ENCODE measurements at places on chromosomes 2 and 18.

DNA sequence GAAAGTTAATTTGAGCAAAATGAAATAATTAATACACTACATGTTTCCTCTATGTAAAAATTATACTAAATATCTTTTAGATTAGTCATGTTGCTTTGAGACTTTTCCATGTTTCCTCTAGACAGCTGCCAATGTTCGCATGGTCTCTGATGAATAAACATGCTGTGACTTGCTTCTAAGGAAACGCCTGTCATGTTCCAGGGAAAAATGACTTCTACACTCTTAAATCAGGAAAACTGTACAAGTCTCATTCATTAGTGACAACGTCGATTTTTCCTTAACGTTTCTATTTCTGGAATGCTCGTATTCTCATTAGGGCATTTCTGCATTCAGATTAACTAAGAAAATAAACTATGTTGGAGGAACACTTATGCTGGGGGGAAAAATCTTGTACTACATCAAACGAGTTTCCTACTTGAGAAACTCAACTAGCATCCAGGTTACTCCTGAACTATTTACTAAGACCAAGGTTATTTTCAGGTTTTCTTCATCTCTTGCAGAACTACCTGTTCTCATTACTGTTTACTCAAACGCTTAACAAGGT is 1.6 kb downstream of the COBLL1 start:
- DNase-seq = no peak

DNA sequence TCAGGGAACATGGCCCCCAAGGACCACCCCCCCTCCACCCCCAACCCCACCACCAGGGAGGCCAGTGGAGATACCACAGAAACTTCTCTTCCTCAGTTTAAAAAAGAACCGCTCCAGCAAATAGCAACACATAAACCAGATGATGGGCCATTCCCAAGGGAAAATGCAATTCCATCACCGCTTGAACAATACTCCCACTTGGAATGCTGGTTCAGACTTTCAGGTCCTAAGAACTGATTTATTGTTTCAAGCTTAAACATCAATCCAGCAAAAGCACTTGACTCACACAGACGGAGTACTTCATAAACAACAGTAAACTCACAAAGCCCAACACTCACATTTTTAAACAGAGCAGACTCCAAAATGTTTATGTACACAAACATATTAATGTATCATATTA is 6.9 kb downstream of the HDAC4 start:
- DNase-seq = no peak

DNA sequence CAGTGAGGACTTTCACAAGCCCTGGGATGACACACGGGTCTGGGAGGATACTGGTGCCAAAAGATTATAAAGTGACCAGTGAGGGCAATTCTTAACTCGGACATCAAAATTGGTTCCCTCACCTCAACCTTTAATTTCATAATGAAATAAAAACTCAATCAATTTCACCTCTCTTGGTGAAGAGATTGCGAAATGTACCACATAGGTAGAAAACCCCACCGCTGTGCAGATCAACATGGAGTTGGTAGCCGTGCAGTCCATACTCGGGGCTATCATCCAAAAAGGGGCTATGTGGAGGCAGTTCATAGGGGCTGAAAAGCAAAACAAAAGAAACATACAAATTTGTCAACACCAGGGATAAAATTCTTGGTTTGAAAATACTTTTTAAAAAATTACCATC is 24.4 kb downstream of the FBXO15 start:
- DNase-seq = no peak

DNA sequence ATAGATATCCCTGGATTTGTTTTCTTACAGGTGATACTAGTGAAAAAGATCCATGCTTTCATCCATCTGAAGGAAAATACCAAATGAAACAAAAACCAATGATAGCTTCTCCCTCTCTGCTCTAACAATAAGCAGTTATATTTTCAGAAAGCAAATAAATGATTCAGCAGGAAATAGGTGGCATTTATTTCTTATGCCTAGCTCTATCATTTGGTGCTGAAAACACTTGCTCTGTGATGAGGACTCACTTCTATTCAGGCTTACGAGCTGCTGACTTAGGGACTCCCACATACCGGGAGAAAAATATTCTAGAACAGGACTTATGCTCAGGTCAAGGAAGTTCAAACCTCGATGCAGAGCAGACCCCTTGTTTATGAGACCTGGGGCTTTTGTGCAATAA is 142.6 kb downstream of the SETBP1 start:
- DNase-seq = no peak

DNA sequence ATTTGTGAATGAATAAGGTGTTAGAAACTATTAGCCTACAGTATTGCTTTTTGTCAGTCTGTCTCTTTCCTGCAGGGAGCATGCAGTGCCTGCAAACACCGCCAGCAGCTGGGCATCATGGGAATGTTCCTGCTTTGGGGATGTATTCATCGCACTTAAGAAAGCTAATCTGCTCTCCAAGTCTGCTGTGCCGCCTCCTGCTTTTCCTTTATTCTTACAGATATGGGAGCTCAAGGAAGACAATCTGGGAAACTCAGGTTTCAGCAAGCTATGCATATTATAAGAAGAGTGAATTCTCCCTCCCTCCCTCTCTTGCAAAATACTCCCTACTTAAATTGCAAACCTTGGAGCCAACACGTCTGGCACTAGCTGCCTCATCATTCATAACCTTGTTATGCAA is 479.2 kb upstream of the ACVR2A start:
- no peak for DNase-seq

- peak; percentile 84 for DNase-seq
Observed at GRCh38 chr2:240556553-240557100, 1.2 kb downstream of the ANKMY1 start.

DNA sequence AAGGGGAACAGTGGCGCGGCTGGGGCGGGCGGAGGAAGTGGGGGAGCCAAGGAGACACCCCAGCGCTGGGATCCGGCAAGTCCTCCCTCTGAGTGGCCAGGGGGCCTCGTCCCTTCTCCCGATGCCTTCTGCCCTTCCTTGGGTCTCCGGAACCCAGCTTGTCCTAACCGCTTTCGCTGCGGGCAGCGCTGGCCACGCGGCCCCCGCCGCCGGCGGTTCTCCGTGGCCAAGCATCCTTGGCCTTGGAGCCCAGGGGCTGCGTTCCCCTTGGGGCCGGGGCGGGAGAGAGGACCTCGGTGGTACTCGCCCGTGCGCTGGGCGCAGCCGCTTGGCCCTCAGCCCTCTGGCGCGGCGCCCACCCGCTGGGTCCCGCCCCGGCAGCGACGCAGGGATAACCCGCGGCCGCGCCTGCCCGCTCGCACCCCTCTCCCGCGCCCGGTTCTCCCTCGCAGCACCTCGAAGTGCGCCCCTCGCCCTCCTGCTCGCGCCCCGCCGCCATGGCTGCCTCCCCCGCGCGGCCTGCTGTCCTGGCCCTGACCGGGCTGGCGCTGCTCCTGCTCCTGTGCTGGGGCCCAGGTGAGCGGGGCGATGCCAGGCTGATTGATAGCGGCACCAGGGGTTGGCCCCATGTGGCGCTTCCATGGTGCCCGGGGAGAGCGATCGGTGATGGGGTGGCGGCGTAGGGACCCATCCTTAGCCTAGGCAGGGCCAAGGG is 128.7 kb downstream of the UXS1 start:
- no peak for DNase-seq

DNA sequence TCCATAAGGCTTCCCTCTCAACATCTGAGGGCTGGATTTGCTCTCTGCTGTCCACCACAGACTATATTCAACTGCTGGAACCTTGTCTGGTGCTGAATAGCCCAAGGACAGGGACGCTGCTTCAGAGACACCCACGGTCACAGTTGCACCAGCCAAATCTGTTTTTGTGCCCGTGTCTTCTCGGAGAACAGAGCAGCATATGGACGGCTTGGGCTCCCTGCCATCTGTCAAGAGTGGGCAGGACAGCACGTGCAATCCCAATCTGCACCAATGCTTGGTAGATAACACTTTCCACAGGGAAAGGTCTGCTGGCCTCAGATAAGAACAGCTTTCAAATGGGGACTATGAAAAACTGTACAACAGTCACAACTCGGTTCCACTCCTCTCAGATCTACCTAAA is 466.1 kb downstream of the TGIF1 start:
- no peak for DNase-seq

DNA sequence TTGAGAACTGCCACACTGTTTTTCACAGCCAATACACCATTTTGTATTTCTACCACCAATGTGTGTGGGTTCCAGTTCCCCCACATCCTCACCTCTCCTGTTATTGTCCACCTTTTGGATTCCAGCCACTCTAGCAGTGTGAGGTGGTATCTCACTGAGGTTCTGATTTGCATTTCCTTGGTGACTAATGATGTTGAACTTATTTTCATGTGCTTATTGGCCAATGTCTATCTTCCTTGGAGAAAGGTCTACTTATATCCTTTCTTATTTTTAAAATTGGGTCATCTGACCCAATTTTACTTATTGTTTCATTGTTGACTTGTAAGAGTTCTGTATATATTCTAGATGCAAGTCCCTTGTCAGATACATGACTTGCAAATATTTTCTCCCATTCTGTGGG is 9.1 kb upstream of the HPCAL1 start:
- DNase-seq = no peak

GRCh38 chr2:26179446-26179913 is 6.6 kb downstream of the GAREM2 start:
- DNase-seq = no peak

GRCh38 chr2:224421065-224421464 is 19.2 kb upstream of the FAM124B start:
- no peak for DNase-seq

DNA sequence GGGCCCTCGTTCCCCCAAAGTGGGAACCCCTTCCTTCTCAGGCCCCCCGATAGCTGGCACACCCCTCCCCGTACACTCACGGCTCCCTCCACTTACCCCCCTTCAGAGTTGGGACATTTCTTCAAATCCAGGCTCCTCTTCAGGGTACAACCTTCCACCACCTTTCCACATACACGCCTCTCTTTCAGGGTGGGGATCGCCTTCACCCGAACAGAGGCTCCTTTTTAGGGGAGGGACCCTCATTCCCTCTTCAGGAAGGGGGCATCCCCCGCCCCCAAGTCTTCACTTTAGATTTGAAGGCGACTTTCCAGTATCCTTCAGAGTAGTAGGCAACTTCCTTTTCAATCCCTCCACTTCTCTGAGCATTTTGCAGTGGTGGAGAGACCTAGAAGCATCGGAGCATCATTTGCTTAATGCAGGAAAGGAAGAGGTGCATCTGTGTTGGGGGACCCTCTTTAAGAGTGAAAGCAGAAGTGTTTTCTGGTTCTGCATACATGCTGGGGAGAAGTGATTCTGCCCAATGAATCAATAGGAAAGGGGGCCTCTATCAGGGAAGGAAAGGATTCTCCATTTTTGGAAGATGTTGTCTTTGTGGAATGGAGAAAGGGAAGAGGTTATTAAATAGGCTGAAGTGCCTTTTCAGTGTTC is 845 bp downstream of the EML4 start:
- DNase-seq = no peak

GRCh38 chr18:79803611-79804051 is 5.9 kb downstream of the KCNG2 start:
- no peak for DNase-seq

DNA sequence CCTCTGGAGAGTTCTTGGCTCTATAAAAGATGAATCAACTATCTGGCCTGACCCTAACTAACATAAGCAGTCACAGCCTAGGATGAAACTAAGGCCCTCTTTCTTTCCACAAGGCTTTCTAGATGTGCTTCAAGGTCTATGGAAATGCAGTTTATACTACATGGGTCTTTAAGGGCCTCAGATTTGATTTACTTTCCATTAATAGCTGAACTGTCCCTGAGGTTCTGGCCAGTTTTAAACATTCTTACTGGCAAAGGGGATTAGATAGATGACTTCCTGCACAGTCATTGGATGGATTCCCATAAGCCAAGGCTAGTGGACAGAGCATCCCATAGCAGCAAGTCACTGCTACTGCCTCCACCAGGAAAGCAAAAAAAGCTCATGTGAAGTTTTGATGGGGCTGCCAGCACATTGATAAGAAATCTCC is 38.1 kb upstream of the LCLAT1 start:
- no peak for DNase-seq

DNA sequence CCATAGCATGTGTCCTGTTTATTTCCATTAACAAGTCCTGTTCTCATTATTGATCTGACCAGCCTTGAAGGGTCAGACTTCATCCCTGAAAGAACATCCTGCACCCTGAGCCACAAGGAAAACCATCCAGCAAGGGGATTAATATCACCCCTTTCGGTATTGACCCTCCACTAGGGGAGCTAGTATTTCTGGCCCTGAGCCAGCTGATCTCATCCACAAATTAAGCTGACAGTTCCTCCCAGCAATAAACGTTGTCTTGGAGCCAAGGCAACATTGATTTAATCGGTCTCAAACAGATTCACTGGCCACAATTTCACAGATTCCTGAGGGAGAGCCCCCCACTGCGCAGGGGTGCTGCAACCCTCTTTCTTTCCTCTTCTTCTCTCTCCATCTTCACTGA is 353.1 kb upstream of the FANCL start:
- peak; percentile 49 for DNase-seq
